Activated T-helper 1 cell treated with anti-CD3 and anti-CD28 coated beads, Interleukin-12 subunit alpha, Interleukin-12 subunit beta, Interleukin-2, Interleukin-4 antibody, amounts not matched to agents 30 ng/mL and 10 ng/mL and 1 ng/mL, durations not matched to agents 14 hours and 24 hours and 36 hours (primary cell): ENCODE measurements at places on chromosomes 1 and 21. TPM values are rescaled to one million over a fixed set of nuclear protein-coding genes. Genes with fewer than 3 reads are reported as not detected.

The PDZK1 gene
- 0.18 TPM in 1 of 2 replicates, not detected in the other for total RNA-seq

The NR1I3 gene
- total RNA-seq, result not detected in 2 replicates

The GJC2 gene
- total RNA-seq, result 0.61 and 0.93 TPM in 2 replicates

The PTCH2 gene
- 1.3 and 1.5 TPM in 2 replicates for total RNA-seq

The ACTN2 gene
- total RNA-seq, result 0.10 TPM in 1 of 2 replicates, not detected in the other

The MYOG gene
- not detected in 2 replicates for total RNA-seq

The SLC6A17 gene
- total RNA-seq, result 0.05 and 0.23 TPM in 2 replicates

The HORMAD1 gene
- not detected in 2 replicates for total RNA-seq
